NCI-H2029 (cell line): ENCODE measurements at places on chromosomes 2 and 18.

DNA sequence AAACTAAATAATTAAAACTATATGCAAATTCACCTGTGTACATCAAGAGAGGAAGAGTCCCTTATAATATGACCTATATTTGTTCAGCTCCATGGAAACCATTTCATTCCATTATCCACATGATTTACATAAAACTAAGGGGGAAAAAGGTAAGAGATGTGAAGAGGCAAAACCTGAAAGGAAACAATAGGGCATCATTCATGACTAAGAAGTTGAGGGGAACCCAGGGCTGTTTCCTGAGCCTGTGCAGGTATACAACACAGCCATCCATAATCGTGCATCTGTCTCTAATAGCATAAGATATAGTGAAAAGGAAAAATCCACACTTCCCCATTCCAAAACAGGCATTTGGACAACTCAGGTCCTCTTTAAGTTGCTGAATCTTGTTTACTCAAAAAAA is 151.3 kb downstream of the NR4A2 start:
- DNase-seq: peak; percentile 2

DNA sequence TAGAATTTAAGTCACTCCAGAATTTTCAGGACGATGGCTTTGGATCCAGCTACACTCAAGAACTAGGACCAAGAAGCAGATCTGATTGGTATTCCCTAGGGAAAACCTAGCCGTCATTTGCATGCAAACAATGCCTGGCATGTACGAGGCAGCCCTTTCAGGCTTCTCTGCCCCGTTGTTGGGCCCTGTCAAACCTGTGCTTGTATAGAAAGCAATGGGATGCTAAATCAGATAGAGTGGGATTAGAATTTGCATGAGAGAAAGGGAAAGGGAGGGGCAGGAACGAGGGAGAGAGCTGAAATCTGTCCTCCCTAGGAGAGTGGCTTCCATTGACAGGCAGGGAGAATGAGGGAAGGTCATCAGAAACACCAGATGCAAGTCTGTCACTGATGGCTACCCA is 28.6 kb downstream of the ARID5A start:
- no peak for DNase-seq

DNA sequence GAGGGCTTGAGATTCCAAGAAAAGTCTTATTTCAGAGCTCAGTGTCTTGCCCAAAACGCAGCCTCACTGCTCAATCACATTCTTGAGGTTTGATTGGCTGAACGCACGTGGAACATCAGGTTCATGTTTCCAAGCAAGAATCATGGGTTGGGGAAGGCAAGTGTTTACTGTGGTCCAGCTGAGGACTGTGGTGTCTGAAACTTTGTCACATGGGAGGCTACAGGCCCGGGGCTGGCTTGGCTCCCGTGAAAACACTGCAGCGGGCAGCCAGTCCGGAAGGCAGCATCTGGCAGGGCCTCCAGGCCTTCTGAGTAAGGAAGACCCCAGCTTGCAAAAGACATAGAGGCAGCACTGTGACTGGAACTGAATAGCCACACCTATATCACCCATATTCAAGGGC is 84.7 kb downstream of the POLR1A start:
- DNase-seq: no peak

DNA sequence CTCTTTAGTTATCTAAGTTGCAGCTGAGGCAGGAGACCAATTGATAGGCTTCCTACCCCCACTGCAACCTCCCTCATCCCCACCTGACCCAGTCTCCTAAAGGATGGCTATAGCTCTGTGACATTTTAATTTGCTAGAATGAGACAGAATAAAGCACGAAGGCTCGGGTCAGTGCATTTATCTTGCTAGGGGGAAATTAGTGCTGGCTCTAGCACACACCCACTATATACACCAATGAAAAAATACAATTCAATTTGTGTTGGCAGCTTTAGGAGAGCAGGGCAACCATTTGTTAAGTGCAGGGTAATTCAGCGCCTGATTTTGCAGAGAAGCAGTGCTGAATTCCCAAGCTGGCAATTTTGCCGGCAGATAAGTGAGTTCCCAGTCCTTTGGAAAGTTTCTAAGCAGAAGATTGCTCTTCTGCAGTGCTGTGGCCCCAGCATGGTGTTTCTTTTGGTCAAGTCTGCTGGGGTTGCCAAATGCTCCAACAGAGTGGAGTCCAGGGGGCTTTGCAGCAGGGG is 346.0 kb downstream of the ALK start:
- DNase-seq: no peak

DNA sequence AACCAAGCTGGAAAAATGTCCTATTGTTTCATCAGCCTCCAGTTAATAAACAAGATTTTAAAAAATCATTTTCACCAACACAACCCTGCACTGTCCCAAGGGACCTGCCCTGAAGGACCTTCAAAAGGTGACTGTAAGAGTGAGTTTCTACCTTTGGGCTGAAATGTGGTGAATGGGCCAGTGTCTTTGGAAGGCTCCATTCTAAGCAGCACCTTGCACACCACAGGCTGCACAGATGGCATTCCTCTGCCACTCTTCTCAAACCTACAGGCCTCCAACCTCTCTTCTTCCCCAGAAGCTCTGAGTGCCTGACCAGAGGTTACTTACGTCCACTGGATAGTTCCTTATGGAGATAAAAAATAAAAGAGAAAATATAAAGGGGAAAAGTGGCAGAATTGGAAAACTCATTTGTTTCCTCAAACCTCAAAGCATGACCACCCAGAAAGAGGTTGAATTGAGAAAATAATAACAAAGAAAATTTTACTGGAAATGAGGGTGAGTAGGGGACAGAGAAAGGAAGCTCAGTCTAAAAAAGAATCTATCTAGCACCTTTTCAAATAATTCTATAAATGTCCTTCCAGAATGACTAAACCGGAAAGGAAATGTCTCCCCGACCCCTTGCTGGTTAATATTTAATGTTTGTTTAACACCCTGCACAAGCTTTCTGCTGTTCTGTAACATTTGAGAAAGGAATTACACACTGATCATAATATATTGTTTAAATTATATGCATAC is 175.7 kb downstream of the METTL4 start:
- DNase-seq: no peak

DNA sequence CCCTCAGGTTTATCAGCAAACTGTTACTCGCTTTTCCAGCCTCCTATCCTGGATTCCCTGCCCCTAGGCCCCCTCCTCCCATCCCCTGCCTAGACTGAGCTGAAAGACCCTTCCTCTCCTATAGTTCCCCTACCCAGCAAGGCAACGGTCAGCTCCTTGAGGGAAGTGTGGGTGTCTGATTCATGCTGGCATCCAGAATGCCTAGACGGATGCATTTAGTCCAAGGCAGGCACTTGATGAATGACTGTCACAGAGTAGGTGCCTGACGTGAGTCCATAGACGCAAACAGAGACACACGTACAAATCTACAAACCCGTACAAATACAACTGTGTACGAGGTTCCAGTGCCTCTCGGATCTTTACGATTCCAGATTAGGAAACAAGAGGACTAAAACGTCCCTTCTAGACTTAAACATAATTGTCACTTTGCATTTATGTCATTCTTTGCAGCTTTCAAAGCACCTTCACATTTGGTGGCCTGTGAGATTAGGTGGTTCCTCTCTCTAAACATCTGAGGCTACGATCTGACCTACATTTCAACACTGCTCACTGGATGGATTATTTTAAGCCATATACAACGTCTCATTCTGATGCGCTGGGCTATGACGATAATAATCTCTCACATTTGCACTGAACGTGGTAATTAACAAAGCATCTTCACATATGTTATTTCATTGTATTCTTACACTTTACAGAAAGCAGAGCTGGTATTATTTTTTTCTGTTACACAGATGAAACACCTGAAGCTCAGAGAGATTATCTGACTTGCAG is 36.7 kb downstream of the DNMT3A start:
- DNase-seq: no peak

GRCh38 chr18:26040051-26040656 is 50.3 kb downstream of the SS18 start:
- no peak for DNase-seq

DNA sequence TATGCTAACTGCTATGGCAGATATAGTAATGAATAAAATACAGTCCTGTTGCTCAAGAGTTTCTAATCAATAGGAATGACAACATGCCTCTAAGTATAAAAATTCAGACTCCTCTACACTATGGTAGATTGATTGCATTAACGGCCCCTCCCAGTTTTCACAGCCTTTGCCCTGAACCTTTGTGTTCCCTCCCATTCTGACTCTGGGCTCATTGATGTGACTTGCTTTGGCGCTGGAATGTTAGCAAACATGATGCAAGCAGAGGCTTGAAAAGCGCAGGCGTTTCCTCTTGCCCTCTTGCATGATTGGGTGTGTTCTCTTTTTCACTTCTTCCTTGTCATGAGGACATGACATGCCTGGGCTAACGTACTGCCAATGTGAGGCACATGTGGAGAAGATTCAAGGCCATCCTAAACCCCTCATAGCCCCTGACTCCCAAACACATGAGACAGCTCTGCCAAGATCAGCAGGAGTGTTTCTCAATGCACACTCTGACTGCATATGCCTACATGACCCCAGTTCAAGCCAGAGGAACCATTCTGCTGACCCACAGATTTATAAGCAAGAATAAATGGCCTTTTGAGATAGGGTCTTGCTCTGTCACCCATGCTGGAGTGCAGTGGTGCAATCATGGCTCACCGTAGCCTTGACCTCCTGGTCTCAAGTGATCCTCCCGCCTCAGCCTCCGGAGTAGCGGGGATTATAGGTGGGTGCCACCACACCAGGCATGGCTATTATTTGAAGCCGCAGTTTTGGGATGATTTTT is 49.7 kb upstream of the CD28 start:
- peak; percentile 14 for DNase-seq

DNA sequence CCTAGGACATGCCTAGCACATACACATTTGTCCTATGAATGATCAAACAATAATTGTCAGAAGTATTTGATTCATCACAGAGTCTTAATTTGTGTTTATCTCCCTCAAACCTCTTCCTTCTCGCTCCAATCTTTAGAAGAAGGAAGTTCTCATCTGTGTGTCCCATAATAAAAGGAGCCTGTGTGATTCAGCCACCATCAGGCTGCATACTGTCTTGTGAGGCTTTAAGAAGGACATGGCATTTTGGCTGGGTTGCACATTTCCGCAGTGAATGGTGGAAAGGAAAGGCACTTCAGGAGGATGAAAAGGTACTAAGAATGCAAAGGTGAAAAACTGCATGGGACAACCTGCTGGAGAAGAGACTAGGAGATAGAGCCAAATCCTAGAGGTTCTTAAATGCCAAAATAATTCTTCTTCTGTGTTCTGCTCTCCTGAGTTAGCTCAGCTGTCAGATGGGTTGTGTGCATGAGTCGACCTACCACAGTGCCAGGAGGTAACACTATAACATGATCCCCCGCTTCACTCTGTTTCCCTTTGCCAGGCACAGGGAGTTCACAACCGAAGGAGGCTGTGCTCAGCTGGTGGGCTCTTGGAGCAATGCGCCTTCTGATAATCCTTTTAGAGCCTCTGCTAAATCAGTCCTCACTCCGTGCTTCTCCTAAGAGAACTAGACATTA is 120.1 kb downstream of the IRS1 start:
- DNase-seq: no peak
